ENCODE measurements at places on chromosomes 6 and 20.

DNA sequence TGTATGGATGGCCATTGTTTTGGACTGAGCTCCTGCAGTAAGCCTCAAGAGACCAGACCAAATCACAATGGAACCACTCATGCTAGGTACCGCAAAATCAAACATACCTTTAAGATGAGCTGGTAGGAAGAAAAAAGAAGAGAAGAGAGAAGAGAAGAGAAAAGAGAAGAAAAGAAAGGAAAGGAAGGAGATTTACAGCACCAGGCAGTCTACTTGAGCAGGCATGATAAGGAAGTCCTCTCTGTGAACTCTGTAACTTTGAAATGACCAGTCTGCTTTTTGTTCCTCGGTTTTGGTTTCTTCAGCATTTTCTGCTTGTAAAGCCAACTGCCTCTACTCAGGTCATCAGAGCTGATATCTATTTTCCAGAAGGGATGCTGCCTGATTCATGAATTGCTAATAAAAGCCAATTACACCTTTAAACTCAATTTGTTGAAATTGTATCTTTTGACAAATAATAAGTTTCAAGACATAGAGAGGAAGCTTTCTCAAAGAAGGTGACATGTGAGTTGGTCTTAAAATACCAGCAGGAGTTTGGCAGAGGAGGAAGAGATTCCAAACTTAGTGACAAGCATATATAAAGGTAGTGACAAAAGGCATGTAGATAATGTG is 134.3 kb downstream of the UNC5CL start:
- DNase-seq: no peak

- no peak for DNase-seq
Measured at GRCh38 chr6:140567466-140567865, 1193.0 kb upstream of the CITED2 start.

DNA sequence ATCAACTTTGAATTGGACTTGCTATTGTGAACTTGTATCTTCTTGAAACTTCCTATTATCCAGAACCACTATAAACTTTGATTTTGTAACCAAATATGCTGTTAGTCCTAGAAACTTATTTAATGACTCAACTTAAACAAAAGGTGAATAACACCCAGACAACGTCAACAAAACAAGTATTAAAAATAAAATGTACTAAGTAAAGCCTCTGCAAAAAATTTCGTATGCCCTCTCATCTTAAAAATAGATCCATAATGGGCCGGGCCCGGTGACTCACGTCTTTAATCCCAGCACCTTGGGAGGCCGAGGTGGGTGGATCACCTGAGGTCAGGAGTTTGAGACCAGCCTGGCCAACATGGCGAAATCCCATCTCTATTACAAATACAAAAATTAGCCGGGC is 401.7 kb downstream of the ESR1 start:
- no peak for DNase-seq

- no peak for DNase-seq
Measured at GRCh38 chr20:57509665-57510237, 15.2 kb downstream of the CTCFL start.

- DNase-seq: no peak
Measured at GRCh38 chr6:19694697-19695096, 142.5 kb upstream of the ID4 start.

DNA sequence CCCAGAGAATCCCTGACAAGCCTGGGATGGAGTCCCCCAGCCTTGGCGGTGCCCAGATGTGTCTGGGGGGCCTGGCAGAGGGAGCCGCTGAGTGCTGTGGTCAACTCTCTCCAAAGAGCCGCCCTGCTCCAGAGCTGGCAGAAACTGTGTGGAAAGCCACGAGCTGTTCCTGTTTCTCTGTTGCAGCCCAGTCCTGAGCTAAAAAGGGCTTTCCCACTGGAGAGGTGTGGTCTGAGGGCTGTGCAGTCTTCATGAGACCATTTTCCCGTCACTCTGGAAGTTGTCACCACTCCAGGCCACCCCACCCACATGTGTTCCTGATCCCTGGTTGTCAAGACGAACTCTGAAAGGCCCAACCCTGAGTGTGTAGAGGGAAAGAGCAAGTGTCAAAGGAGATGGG is 99.7 kb upstream of the KCNK16 start:
- no peak for DNase-seq

DNA sequence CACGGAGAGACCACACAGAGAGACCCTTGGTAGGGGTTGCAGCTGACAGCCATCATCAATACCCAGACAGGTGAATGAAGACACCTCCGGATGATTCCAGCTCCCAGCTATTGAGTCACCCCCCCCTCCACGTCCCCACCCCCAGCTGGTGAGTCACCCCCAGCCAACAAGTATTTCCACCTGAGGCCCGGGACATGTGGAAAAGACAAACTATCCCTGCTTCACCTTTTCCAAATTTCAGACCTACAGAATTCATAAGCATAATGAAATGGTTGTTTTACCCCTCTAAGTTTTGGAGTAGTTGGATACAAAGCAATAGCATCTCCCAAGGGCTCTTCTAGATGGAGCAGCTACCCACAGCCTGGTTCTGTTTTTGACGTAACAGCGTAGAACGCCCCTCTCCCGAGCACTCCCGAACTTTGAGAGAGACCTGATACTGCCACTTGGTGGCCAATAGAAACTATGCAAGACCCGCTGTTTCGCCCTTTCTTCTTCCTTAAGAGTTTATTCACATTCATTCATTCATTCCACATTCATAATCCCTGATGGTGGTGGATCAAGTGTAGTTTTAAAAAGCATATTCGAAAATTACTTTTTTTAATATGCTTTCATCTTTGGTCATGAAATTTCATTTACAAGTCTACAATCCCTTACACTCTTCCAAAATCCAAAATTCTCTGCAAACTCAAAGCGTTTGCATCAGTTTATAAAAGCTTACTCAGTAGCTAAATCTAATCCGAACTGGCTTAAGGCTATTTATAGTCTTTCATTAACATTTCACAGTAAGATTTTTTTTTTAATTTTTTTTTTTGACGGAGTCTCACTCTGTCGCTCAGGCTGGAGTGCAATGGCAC is 15.1 kb upstream of the PPP1R16B start:
- no peak for DNase-seq

DNA sequence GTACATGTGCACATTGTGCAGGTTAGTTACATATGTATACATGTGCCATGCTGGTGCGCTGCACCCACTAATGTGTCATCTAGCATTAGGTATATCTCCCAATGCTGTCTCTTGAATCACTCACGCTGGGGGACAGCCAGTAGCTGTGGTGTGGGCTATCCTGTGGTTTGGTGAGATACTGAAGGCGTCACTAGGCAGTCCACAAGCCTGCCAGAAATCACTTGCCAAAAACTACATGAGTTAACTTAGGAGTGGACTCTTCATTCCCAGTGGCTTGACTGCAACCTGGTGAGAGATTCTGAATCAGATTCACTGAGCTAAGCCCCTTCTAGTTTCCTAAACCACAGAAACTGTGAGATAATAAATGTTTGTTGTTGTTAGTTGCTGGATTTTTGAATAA is 191.3 kb downstream of the TSHZ2 start:
- no peak for DNase-seq

- DNase-seq: peak; percentile 37
Measured at GRCh38 chr6:137415127-137415833, 78.9 kb downstream of the OLIG3 start.

DNA sequence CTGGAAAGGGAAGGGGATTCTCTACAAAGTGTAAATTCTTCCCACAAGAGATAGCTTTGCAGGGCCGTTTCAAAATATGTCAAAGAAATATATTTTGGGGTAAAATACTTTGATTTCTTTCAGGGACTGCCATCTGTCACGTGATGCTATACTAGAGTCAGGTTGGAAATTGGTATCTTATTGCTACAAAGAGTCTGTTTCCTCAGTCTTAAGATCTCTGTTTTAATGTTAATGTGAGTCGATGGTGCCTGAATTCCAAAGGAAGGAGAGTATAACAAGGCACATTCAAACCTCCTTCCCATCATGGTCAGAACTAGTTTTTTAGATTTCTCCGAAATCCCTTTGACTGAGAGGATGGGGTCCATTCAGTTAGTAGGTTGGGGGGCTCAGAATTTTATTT is 36.3 kb upstream of the PDE7B start:
- no peak for DNase-seq

DNA sequence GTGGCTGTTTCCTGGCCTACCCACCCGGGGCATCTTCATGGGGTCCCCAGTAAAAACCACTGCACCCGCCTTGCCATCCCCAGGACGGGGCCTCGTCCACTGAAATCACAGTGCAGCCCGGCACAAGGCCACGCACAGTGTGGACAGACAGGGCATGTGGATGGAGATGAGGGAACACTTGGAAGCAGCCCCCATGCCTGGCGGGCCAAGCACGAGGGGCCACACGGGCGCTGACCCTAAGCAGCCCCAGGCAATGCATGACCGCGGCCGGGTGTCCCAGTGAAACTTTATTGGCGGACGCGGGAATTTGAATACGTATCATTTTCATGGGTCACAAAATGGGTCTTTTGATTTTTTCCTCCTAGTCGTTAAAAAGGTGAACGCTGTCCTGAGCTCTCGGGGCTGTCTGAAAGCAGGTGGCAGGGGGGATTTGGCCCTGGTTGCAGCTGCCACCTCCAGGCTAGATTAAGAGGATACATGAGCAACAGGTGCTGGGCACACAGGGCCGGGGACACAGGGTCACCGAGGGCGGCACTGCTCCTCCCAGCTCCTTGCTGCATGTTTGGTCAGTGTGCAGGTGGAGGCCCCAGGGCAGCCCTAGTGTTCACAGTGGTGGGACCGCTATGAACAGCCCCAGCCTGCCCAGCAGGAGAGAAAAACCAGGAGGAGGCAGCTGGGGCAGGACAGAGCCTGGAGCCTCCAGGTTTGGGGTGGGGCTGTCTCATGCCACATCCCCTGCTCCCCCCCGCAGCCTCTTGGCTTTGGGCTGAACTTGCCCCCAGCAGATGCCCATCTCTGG is 74.9 kb upstream of the SLCO4A1 start:
- DNase-seq: no peak

GRCh38 chr20:17849901-17850683 is 118.5 kb downstream of the SNX5 start:
- no peak for DNase-seq

DNA sequence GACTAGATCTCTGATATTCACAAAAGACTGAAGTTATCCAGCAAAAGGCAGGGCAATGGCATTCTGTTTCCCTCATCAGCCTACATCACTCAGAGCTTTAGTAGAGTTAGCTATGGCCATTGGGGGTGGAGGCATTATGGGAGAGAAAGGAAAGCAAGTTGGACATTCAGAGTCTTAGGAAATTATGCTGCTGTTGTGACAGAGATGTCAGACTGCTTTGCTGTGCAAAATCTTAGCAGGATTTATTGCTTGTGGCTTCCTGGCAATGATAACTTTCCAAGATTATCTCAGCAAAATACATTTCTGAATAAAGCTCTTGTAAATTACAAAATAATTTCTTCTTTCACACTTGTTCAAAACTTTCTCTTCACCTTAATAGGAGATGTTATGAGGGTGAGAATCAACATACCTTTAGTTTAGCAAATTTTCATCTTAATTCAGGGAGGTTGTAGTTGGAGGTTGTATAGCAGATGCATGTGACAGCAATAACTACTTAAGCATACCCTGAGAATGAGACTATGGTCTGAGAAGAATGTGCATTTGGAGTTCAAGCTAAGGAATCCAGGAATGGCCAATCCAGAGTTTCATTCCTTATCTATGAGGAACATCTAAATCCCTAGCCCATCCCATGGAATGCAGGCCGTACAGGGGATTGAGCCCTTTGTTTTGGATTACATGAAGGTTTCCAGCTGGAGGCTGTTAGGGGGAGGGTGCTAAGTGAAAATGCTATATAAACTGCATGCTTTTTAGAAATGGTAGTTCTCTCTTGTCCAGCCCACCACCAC is 179.8 kb downstream of the HAO1 start:
- no peak for DNase-seq

GRCh38 chr20:64101731-64102621 is 5.4 kb downstream of the NPBWR2 start:
- DNase-seq: peak; percentile 18

DNA sequence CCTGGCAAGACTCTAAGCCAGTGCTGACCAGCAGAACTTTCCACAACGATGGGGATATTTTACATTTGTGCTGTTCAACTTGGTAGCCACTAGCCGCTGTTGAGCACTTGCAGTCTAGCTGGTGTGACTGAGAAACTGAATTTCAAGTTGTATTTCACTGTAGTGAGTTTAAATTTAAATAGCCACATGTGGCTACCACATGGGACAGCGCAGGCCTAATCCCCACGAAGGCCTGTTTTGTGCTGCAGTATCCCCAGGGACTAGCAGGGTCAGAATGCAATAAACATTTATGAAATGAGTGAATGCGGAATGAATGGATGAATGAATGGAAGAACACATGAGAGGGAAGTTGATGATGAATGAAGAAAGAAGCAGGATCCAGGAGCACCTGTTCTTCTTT is 115.8 kb downstream of the TRERF1 start:
- no peak for DNase-seq

GRCh38 chr6:147000545-147001488 is 203.4 kb upstream of the STXBP5 start:
- DNase-seq: no peak

DNA sequence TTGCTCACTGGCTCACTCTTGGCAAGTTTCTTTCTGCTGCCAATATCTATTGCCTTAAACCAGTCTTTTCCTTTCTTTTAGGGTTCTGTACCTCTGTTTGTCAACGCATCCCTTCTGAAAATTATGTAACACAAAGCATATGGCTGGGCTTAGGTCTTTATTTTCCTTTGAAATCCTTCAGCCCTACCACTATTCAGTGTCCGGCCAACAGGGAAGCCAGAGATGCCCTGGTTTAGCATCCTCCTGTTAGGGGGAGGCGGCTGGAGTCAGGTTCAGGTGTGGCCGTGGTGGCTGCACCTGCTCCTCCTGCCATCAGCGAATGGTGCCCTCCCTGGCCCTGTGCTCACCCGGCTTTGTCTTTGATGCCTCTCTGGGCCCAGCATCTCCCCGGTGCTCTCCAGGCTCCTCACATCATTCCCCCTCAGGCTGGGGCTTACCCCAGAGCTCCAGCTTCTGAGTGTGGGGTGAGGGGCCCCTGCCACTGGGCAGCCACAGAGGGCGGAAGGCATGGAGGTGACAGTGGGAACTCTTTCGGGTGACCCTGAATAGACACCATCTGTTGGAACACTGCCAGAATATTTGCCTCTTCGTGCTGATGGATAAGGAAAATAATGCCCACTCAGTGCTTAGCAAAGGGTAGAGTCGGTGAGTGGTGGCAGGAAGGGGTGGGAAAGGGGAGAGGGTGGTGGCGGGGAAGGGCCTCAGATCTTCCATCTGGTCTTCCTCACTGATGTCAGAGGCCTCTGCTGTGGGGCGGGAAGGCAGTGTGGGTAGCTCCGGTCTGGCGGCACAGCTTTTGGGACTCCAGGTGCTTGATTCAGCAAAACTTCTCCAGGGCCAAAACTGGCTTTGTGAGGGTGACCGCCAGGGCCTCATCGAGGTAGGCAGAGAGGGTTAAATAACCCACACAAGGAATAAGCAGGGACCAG is 97.2 kb downstream of the DACT2 start:
- DNase-seq: no peak

- DNase-seq: no peak
Measured at GRCh38 chr6:19665613-19665909, 171.6 kb upstream of the ID4 start.

GRCh38 chr20:19777981-19778380 is 19.9 kb downstream of the RIN2 start:
- no peak for DNase-seq

- DNase-seq: no peak
Measured at GRCh38 chr6:79821859-79822258, 125.5 kb downstream of the ELOVL4 start.

Data from stimulated activated naive CD4-positive, alpha-beta T cell (primary cell).